ENCODE measurements at places on chromosomes 1 and 21. TPM values are rescaled to one million over a fixed set of nuclear protein-coding genes. Genes with fewer than 3 reads are reported as not detected.

NID1 gene
- 12.4 TPM for total RNA-seq

DNA sequence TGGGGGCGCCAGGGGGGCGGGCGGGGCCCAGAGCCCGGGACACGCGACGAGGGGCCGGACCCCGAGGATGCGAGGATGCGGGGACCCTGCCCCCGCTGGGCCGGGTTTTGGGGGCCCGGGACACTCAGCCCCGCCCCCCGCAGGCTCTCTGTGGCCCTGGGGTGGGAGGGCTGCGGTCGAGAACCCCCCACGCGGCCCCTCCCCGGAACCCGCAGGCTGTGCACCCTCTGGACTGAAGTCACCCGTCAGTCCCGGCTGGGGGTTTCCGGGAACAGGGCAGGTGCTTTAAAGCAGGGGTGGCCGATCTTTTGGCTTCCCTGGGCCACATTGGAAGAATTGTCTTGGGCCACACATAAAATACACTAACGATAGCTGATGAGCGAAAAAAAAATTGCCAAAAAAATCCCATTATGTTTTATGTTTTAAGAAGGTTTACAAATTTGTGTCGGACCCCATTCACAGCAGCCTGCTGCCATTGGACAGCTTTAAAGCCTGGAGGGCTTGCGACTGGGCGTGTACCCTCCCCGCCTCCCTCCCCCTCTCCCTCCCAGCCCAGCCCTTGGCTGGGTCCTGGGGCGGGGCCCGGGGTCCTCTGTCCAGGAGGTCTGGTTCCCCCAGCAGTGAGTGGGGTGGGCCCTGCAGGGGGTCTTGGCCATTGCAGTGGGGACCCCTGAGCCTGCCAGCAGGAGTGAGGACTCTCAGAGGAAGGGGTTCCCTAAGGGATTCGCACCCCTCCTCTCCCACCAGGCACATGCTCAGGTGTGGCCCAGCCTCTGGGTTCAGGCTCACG is 21.6 kb upstream of the C1orf159 start:
- H3K36me3 ChIP-seq: no peaks in the 10 kb centered on the region
- no peak for DNase-seq

- H3K4me1 ChIP-seq: peaks cover 10% of the 10 kb centered on the region
- no peak overlapping the region for H3K4me3 ChIP-seq
- no peak overlapping the region for H3K27ac ChIP-seq
- DNase-seq: no peak
- H3K27me3 ChIP-seq: peaks cover 17% of the 10 kb centered on the region
Observed at GRCh38 chr1:206895325-206895724, 1.9 kb upstream of the IL24 start.

GRCh38 chr1:228882771-228883450 is 147.6 kb downstream of the RHOU start:
- peaks cover 28% of the 10 kb centered on the region for H3K4me1 ChIP-seq
- H3K4me3 ChIP-seq: no peak overlapping the region
- H3K36me3 ChIP-seq: peaks cover 4% of the 10 kb centered on the region
- peak overlapping the region; percentile 52 for H3K27ac ChIP-seq

DNA sequence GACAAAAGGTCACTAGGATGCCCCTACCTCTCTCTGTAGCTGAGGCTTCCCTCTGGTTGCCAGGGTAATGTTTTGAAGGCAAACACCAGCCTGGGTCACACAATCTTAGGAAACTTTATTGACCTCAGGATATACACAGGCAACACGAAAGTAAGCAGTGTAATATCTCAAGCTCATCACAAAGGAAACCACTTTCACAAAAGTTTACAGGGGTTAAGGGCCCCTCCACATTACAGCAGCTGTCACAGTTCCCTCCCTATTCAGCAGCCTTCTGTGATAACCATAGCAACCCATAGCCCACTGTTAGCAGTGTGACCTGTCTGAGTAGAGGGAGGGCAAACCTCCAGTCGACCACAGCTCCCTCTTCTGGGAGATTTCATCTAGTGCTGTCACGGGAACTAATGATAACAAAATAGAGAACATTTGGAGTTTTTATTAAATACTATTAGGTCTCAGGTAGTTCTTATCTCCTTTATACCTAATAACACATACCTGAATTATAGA is 149.8 kb downstream of the PTPRC start:
- no peaks in the 10 kb centered on the region for H3K27me3 ChIP-seq
- H3K36me3 ChIP-seq: no peaks in the 10 kb centered on the region
- H3K4me3 ChIP-seq: no peak overlapping the region
- peaks cover 17% of the 10 kb centered on the region for H3K4me1 ChIP-seq
- no peak for DNase-seq

GRCh38 chr1:244651956-244652622 is 837 bp upstream of the DESI2 start:
- peaks cover 9% of the 10 kb centered on the region for H3K4me1 ChIP-seq
- DNase-seq: no peak
- peaks cover 10% of the 10 kb centered on the region for H3K27me3 ChIP-seq
- H3K36me3 ChIP-seq: peaks cover 6% of the 10 kb centered on the region

DNA sequence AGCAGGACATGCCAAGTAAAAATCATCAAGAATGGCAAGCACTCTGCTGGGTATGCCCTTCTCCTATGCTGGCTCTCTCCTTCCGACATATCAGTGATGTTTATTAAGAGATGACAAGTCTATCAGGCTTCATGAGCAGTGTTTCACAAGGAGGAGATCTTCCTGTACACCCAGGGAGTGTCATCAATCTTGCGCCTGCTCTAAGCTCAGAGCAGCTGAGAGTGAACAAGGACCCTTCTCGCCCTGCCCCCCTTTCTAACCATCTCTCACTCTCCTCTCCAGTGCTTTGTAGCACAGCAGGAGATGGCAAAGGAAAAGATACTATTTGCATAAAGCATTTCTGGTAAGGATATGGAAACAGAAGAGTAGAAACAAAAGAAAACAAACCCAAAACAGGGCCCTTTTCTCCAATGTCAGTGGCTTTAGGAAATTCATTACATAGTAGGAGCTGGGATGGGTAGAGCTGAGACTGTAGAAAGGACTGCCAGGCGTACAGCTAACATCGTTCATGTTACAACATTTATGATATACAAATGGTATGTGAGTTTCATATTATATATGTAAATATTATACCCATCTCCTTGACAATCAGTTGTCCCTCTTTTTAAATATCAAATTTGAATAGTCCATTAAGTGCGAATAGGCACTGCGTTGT is 201.7 kb downstream of the NUF2 start:
- peaks cover 18% of the 10 kb centered on the region for H3K4me1 ChIP-seq
- H3K4me3 ChIP-seq: no peak overlapping the region
- H3K36me3 ChIP-seq: peaks cover 3% of the 10 kb centered on the region

DNMT3L gene
- 0.81 TPM for total RNA-seq

DNA sequence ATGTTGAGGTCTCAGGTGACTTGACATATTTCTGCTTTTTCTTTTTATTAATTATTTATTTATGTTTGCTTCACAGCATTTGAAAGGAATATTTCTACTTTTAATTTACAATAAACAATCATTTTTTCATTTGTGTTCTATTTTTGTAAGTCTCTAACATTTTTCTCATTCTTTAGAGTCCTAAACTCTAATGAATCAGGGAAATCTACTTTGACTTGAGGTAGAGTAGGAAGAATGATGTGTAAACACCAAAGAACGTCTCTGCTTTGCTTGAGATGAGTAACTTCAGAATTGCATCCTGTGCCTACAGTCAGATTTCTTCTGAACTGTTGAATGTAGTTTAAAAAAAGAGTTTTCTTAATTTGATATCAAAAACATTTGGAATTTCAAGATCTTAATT is 65.2 kb downstream of the CNST start:
- H3K4me3 ChIP-seq: no peak overlapping the region
- no peaks in the 10 kb centered on the region for H3K27me3 ChIP-seq
- no peak for DNase-seq

DNA sequence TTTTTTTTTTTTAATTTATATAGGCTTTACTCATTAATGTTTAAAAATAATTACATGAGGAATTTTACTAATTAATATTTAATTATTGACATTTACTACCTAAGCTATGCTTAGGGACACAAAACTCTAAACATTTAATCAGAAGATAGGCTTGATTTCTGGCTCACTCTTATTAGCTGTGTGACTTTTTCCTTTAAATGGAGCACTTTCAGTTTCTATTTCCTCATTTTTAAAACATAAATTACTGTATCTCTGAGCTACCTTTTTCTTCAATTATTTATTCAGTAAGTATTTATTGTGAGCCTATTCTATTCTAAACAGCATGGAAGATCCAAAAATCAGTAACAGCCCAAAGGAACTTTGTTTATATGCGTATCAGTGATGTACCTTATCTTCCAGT is 40.5 kb downstream of the MAP3K7CL start:
- no peak overlapping the region for H3K4me3 ChIP-seq
- no peak overlapping the region for H3K27ac ChIP-seq
- H3K36me3 ChIP-seq: no peaks in the 10 kb centered on the region
- DNase-seq: no peak
- H3K27me3 ChIP-seq: no peaks in the 10 kb centered on the region
- peaks cover 4% of the 10 kb centered on the region for H3K4me1 ChIP-seq

DNA sequence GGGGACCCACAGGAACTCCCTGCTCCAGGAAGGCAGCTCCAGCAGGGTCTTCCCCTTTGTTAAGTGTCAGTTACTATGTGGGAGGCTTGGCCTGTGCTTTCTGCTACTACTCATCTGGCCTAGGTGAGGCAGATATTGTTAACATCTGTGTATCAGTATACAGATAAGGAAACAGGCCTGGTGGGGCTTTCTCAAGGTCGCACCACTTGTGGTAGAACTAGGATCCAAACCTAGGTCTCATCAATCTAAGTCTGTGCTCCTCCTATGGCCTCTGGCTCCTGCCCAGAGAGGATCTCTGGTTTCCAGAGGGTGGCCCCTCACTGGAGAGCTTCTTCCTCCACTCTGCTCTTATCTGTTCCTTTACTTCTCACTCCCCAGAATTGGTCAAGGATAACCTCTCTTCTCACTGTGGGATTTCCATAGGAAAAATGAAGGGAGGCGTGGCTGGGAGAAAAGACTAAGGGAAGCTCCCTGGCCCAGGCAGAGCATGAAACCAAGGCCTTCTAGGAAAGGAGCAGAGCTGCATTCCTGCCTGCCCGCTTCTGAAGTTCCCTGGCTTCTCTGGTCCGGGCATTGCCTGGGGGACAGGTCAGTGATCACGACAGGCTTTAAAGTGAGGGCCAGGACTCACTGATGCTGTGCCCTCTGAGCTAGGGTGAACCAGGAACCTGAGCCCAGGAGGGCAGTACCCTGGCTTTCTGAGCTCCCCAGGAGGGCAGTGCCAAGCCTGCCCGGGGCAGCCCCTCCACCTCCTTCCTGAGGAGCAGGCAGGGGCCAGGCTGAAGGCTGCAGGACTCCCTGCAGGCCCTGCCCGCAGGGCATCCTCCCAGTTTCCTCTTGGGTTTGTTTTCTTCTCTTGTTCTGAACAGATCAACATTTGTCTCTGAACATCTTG is 5.8 kb downstream of the KCNC4 start:
- DNase-seq: no peak
- H3K27ac ChIP-seq: no peak overlapping the region
- H3K4me3 ChIP-seq: no peak overlapping the region
- peaks cover 16% of the 10 kb centered on the region for H3K4me1 ChIP-seq

DNA sequence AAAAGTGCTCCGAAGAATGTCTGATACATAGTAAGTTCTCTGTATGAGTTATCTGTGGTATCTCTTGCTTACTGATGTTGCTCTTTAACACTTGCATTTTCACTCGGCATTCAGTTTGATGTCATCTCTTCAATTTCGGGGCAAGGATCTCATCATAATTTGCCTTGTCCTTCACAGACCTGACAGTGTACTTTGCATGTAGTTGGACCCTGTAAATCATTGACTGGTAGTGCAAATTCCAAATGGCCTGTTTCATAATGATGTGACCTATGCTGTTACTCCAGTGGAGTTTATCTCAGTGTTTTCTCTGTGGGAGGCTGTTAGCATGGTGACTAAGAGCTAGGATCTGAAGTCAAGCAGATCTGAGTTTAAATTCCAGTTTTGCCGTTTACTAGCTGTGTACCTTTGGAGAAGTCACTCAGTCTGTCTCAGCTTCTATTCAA is 34.2 kb upstream of the ABCD3 start:
- no peaks in the 10 kb centered on the region for H3K36me3 ChIP-seq
- no peak for DNase-seq
- no peaks in the 10 kb centered on the region for H3K27me3 ChIP-seq
- peak overlapping the region; percentile 89 for H3K27ac ChIP-seq

SLC35D1 gene
- total RNA-seq: 13.0 TPM

GRCh38 chr1:36008546-36009197 is 75.2 kb upstream of the TEKT2 start:
- no peak for DNase-seq
- peak overlapping the region; percentile 83 for H3K27ac ChIP-seq
- H3K27me3 ChIP-seq: no peaks in the 10 kb centered on the region
- H3K4me1 ChIP-seq: no peaks in the 10 kb centered on the region

DNA sequence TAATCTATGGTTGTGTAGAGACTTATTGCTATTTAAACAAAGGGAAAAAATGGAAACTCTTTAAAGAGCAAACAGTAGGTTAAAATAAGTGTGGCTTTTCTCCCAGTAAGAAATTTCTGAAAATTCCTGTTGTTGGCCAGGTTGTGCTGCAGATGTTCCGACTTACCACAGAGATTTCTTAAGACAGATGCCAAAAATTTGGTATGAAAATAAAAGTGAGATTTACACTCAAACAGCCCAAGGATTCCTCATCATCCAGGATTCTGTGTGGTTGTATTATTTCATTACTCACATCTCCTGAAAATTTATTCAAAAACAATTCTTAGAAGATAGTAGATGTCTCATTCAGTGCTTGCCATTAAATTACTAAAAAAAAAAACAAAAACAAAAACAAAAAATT is 296.7 kb upstream of the PTBP2 start:
- H3K4me1 ChIP-seq: peaks cover 10% of the 10 kb centered on the region
- no peaks in the 10 kb centered on the region for H3K27me3 ChIP-seq
- DNase-seq: no peak
- no peak overlapping the region for H3K27ac ChIP-seq
- no peak overlapping the region for H3K4me3 ChIP-seq
- H3K36me3 ChIP-seq: no peaks in the 10 kb centered on the region

DNA sequence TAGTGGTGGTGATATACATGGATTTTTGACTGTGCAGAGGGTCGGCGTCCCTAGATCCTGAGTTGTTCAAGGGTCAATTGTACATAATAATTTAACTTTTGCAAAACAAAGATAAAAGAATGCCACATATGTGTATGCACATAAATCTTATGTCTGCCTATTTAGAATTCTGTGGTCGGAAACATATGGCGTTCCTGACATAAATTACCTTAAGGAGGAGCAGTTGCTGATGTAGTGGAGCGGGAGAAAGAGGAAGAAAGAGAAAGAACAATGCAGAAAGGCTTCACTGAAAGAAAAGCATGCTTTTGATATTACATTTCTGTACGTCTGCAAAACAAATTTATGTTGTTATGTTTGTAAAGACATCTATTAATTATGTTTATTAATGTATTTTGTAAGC is 40.0 kb downstream of the S1PR1 start:
- peaks cover 10% of the 10 kb centered on the region for H3K27me3 ChIP-seq
- no peak for DNase-seq
- no peak overlapping the region for H3K27ac ChIP-seq
